ENCODE measurements at places on chromosomes 11 and 22.
A peak's percentile ranks its signal among the peaks of the same experiment; 100 is the strongest.

- DNase-seq, result no peak
These were observed 92.2 kb upstream of the ALKBH3 start for GRCh38 chr11:43788421-43788820.

- DNase-seq, result no peak
These were observed 22.8 kb upstream of the MUC5AC start for GRCh38 chr11:1134848-1135445.

DNA sequence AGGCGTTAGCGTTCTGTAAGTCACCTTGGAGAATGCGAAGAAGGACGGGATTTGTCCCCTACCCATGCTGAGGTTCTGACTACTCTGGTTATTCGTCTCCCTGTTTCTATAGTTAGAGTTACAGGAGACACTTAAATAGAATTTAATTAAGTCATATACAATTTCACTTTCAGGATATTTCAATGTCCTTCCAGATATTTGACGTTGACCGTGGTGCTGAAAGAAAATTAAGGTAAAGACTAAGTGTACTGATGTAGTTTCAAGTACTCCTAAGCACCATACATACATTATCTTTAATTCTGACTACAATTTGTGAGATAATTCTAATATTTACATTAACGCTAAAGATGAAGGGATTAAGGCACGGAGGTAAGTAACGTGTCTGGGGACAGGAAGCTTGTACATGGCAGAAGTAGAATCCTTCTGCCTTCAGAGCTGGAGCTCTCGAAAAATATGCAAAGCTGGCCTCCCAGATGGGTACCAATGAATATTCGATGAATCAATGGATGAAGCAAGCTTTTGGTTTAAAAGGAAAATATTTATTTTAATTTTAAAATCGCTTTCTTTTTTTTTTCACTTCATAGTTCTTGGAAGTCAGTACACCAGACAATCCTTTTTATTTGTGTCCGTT, 539 bp upstream of the SLC36A4 start:
- no peak for DNase-seq

DNA sequence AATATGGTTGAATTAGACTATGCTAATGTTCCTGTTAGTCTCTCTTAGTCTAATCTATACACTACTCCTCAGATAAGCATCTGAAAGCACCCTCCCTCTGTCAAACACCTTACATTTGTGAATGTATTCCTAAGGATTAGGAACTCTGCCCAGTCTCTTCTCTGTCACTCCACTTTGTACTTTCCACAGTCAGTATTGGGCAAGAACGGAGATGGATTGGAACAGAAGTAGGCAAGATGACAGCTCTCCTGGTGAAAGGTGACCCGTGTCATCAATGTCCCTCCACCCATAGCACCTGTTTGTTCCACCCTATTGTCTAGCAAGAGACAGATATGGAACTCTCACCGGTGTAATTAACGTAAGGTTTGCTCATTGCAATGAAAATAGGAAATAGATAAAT, 613.8 kb downstream of the CNTN5 start:
- DNase-seq, result no peak

DNA sequence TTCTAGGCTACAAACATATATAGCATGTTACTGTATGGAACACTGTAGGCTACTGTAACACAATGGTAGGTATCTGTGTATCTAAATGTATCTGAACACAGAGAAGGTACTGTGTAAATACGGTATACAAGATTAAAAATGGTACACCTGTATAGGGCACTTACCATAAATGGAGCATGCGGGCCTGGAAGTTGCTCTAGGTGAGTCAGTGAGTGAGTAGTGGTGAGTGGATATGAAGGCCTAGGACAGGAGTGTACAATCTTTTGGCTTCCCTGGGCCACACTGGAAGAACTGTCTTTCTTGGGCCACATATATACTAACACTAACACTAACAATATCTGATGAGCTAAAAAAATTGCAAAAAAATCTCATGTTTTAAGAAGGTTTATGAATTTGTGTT, 21.4 kb downstream of the RNF141 start:
- no peak for DNase-seq

DNA sequence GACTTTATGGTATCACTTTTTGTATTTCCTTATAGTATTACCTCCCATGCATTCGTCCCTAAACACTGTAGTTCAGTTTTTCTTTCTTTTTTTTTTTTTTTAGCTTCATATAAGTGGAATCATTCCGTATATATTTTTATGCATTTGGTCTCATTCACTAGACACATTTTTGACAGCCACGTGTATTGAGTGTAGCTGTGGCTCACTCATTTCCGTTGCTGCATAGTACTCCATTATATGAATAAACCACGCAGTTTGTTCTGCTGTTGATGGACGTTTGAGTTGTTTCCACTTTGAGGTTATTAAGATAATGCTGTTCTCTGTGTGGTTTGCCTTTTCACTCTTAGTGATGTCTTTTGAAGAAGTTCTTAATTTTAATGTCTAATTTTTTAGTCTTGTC, 8.4 kb downstream of the APLP2 start:
- DNase-seq, result no peak

- no peak for DNase-seq
These were observed 60.6 kb upstream of the CD44 start for GRCh38 chr11:35078470-35078735.

DNA sequence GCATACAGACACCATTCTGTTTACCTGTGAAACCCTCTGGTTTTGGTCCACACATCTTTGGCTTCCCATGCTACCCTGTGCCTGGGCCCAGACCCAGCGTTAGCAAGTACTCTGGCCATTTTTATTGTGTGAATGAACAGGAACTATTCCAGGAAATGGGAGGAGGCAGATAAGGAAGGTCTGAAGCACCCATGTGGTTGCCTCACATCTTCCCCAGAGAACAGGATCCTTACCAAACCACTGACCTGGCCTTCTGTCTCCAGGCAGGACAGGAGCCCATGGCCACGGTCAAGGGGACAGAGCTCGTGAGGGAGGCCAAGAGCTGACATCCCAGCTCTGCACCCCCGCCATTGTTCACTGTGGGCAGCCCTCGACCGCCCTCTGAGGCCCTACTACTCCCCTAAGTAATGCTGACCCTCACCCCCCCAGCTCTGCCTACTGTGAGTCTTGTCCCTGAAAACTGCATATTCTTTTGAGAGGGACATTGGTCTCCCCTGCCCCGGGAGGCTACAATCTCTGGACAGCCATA, 97.7 kb upstream of the TP53I11 start:
- no peak for DNase-seq

DNA sequence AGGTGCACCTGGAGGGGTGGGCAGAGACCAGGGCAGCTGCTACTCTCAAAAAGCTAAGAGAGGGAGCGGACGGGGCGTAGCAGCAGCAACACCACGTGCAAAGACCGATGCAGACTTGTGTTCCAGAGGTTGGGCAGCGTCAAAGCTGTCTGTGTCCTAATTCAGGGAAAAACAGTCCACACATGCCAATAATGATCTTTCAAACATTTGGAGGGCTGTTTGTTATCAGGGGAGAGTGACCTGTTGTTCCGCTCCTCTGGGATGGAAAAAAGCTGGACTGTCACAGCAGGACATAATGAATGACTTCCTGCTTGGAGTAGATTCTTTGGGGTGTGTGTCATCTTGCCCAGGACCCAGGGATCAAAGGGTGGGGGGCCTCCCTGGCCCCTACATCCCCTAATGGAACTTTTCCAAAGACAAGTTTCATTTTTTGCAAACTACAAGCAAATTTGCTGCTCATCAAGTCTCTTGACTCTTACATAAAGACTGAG, 6.2 kb upstream of the FBLN1 start:
- DNase-seq, result no peak

DNA sequence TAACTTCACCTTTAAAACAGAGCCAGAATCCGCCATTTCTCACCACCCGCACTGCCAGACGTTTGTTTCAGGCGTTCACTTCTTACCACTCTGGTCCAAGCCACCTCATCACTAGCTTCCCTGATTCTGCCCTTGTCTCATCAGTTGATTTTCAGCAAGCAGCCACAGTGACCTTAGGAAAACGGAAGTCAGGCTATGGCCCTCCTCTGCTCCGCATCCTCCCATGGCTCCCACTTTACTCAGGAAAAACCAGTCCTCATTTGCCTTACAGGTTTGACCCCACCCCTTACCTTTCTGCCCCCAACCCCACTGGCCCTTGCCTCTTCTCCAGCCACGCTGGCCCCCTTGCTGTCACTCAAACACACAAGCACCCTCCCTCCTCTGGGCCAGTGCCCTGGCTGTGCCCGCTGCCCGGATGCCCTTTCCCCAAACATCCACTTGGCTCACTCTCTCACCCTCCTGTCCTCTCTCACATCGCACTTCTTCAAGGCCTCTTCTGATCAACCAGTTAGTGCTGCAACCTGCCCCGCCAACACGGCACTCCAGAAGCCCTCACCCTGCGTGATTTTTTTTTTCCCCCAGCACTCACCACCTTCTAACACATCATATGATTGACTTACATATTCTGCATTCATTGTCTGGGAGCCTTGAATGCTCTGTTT, 18.9 kb downstream of the TPST2 start:
- no peak for DNase-seq

DNA sequence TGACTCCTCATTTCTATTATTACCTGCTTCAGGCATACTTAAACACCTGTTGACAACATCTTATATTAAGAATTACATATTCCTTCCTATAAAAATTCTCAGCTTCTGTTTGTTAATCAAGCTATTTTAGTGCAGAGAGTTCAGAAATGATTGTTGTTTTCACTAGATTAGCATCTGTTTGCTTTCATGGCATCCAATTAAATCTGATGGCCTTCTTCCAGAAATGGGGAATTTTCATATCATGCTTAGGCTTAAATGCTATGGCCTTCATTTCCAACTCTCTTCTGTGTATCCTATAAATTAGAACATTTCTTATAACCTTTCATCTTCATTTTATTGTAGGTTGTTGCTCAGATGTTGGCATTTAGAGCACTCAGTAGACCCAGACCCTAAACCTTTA, 180.0 kb downstream of the WNT11 start:
- no peak for DNase-seq

GRCh38 chr11:25242928-25243327, 746.1 kb downstream of the LUZP2 start:
- DNase-seq, result no peak

DNA sequence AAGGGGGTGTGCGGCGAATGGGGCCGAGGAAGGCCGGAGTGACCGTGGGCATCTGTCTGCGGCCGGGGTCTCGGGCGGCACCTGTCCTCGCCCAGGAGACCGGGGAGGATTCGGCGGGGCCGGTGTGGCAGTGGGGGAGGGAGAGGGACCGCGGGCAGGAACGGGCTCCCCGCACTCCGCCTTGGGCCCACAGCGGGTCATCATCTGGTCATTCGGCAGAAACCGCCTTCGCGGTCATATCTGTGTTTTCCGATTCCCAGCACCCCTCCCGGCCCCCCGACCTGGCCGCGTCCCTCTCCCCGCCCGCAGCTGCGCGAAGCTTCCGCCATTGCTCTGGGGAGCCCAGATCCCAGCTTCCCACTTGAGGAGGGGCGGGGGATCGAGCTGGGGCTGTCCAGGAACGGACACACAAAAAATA, 824 bp upstream of the CBX6 start:
- DNase-seq, result peak; percentile 57

DNA sequence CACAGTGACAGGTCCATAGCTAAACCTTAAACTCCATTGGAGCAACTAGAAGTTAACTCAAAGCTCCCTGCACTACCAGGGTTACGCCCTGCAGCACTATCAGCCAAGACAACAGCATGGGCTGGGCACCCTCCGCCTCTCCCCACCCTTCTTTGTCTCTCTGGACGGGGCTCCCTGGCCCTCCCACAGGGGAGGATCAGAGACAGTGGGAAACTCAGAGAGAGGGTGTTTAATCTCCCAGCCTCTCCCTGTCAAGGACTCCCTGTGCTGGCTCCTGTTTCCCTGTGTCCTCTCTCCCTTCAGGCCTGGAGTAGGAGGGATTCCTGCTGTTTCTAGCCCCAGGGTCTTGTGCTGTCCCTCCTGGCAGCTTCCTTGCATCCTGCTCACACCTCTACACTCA, 56.9 kb upstream of the CSNK2A3 start:
- no peak for DNase-seq

DNA sequence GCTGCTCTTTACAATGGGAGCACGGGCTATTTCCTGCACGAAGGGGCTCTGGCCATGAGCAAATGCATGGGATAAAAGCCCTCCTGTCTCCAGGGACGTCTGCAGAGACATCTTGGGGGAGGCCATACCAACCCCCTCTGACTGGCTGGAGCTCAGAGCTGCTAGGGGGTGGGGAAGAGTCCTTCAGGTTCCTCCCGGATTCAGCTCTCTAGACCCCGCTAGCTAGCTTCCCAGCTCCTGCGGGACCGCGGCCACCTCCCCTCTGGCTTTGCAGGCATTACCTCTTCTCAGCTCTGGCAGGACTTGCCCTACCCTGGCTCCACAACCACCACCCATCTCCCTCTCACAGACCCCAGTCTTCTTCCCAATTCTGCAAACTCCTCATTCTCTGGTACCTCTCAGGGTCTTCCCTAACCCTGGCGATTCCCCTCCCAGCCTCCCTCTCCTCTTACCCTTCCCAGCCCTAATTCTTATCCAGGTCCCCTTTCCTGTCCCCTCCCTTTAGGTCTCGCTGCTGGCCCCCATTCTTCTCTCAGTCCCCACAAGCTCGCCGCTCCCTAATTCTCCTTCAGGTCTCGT, 802 bp downstream of the SYT13 start:
- DNase-seq, result no peak

DNA sequence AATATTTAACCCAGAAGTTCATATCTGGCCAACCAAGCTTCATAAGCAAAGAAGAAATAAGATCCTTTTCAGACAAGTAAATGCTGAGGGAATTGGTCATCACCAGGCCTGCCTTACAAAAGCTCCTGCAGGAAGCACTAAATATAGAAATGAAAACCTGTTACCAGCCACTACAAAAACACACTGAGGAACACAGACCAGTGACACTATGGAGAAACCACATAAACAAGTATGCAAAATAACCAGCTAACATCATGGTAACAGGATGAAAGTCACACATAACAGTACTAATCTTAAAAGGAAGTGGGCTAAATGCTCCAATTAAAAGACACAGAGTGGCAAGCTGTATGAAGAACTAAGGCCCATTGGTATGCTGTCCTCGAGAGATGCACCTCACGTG, 311.4 kb downstream of the DYNC2H1 start:
- DNase-seq, result no peak

- no peak for DNase-seq
These were observed 89.5 kb downstream of the CWC15 start for GRCh38 chr11:94883878-94884277.

- no peak for DNase-seq
These were observed 68.9 kb upstream of the SLC5A12 start for GRCh38 chr11:26790738-26791137.

DNA sequence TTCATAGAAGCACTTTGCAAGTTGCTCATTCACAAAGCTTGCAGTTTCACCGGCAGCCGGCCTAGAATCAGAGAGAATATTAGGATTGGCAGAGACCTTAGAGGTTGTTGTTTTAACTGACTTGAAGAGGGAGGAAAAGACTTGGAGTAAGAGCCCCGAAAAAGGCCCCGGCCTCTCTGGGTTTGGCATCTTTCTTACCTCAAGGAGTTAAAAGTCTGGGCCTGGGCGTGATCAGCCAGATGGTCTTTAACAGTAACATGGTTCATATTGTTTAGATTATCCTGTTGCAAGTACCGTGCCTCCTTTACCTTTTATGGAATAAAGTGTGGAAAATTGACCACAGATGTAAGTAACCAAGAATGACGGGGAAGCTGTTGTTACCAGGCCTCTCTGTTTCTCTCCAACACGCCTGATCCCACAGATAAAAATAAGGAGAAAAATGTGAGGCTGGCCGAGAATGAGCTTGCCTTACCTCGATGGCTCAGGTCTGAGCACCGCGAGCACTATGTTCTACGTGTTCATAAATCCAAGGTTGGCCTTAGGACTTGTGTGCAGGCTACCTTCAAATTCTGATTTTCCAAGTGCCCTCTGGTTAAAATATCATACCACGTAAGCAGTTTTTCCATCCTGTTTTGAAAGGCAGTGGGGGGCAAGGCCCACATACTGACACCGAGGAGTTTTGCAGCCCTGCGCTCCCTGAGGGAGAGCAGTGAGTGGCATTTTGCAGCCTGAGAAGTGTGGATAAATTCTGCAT, 56.4 kb downstream of the PARVA start:
- no peak for DNase-seq

Measured in hippocampal formation (tissue), 2 donors.